ENCODE measurements at places on chromosomes 3 and 15.

GRCh38 chr3:195897853-195898415 is 10.4 kb downstream of the TNK2 start:
- DNase-seq = no peak

DNA sequence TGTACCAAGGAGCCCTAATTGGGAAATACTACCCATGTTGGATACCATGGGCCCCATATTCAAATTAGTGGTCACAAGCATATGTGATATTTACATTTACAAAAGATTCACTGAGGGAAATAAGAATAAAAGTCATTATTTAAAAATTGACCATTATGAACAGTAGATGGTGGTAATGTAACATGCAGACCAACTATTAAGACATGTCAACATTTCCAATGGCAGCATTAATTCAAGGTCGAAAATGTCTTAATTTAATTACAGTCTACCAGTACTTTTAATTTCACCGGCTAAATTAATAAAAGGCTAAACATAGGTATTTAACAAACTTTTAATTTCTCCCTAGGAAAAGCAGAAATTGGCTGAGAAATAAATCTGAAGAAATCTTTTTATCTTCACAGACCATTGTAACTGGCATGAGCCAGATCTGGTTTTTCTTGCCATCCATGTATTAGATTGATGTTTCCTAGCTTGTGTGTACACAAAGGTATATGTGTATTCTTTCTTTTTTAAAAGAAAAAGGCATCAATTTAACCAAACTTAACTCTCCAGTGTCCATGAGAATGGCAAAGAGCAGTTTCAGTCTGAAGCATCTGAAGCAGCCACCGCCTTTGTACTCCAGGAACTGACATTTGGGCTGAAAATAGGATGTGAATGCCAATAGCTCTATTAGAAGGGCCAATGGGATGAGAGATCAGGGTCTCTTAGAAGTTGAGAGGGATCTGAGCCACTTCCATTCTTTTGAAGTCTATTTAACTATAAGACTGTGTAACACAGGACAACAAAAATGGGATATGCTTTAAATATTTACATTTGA is 26.6 kb downstream of the NEK11 start:
- DNase-seq = no peak

- DNase-seq = no peak
These were observed 252.1 kb downstream of the RPLP1 start for GRCh38 chr15:69704700-69705099.

DNA sequence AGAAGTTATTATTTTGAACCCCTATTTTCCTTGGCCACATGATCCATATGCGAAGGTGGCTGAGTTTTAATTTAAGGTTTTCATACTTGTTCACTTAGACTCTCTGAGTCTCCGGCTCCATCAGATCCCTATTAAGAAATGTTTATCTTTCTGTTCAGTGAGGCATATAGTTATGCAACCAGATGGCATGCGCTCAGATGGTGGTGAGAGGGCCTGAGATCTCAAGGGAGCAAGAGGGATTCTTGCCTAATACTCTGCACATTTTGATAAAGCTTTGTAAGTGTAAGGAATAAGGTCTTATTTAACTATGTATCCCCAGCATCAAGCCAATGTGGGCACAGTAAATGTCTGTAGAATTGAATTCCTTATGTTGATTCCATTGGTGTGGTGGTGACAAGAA is 78.9 kb upstream of the DPH6 start:
- no peak for DNase-seq

- DNase-seq = no peak
These were observed 228.8 kb upstream of the P2RY1 start for GRCh38 chr3:152606146-152606545.
